Heart left ventricle (tissue), 16 donors: ENCODE measurements at places on chromosomes 3 and 15. TPM values are rescaled to one million over a fixed set of nuclear protein-coding genes. Genes with fewer than 3 reads are reported as not detected.
A peak's percentile ranks its signal among the peaks of the same experiment; 100 is the strongest.

Gene PPP1R14D
- not detected for total RNA-seq

Gene ZPLD1
- not detected for total RNA-seq

Gene SLC51A
- 1.9 TPM for total RNA-seq

Gene RTP3
- not detected for total RNA-seq

Gene CEP70
- total RNA-seq: 27.6 TPM

Gene SLC22A13
- 0.24 TPM for total RNA-seq

- no peak overlapping the region for H3K4me3 ChIP-seq
- H3K36me3 ChIP-seq: no peaks in the 10 kb centered on the region
- H3K27ac ChIP-seq: peak overlapping the region; percentile 16
- no peak for DNase-seq
- H3K4me1 ChIP-seq: peaks cover 62% of the 10 kb centered on the region
Observed at GRCh38 chr3:64908251-64908685, 220.5 kb upstream of the ADAMTS9 start.
